NCI-H2107 (cell line): ENCODE measurements at places on chromosomes 2 and 18.

DNA sequence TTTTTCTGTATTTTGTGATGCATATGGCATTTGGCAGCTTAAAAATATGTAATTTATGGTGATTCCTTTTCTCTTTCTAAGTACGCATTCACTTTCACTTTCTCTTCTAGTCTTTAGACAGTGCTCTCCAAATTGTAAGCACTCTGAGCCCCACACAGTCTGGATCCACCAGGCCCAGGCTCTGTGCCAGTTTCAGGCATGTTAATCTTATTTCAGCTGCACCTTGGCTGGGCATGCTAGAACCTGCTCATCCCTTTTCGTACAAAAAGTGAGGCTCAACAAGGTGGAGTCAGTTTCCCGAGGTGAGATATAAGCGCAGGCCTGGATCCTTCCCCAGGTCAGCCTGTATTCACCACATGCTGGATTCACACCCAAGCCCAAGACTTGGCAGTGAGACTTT is 203.9 kb downstream of the MTX2 start:
- peak; percentile 51 for DNase-seq

DNA sequence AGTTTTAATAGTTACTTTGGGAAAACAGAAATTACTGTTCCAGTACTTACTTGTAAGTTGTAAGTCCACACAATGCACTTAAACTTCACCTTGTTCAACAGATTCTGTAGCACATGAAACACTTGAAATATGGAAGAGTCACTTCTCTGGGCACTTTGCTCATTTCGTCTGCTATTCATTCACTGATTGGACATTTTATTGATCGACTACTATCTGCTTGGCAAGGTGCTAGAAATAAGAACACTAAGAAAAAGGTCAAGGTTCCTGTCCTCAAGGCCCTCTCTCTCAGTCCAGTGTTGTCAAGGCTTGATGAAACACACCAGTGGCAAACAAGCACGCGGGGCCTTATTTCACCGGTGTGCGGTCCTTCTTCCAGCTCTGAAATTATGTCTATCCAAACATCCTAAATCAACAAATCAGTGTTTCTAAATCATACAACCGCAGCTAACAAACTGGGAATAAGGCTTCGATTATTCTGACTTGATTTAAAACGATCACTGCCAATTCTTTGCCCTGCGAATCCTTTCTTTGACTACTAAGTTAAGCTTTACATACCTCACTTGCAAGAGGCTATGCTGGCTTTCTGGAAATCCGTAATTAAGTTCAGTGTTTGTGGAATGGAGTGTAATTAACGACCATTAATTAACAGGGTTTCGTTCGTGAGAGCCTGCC is 780 bp upstream of the ITGAV start:
- no peak for DNase-seq

- DNase-seq = no peak
Measured at GRCh38 chr2:63344575-63345284, 243.5 kb downstream of the WDPCP start.

DNA sequence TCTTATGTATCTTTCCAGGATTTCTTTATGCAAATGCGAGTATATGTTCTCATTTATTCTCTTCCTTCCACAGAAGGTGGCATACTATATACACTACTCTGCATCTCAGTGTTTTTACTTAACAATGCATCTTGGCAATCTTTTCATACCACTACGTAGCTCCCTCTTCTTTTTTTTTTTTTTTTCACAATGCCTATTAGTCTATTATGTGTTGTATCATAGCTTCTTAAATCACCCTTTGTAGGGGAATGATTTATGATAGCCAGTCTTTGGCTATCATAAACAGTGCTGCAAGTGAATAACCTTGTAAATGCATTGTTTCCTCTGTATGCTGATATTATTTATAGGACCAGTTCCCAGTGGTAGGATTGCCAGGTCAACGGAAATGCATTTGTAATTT is 204.2 kb downstream of the BABAM2 start:
- DNase-seq = no peak

GRCh38 chr18:1760901-1761300 is 810.4 kb downstream of the METTL4 start:
- no peak for DNase-seq

DNA sequence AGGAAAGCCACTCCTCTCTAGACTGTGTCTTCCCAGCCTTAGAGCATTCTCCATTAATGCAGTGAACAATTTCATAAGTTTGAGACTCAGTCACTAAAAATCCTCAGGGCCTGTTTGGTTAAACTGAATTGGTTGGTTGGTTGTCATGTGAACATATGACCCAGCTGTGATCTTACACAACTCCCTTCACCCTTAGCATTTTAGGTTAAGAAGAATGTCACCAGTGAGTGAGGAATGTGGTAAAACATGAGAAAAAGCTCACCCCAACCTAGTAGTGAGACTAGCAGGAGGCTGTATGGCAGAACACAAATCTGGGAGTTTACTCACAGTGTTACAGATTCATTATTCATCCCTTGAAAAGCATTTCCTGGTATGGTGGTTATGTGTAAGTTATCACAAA is 32.4 kb downstream of the LHCGR start:
- no peak for DNase-seq

DNA sequence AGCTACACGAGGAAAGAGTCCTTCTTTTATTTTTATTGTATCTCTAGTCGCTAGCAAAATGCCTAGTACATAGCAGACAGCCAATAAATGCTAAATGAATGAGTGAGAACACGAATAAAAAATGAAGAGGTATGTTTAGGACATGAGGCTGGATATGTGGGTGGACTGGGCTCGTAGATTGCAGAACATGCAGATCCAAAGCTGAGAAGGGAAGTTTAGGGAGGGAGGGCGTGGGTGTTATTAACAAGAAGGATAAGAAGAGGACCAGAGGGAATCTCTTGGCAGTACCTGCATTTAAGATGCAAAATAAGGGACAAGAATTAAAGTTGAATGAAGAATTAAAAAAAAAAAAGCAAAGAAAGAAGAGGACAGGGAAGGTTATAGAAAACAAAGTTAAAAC is 161.1 kb downstream of the MAP2 start:
- no peak for DNase-seq

DNA sequence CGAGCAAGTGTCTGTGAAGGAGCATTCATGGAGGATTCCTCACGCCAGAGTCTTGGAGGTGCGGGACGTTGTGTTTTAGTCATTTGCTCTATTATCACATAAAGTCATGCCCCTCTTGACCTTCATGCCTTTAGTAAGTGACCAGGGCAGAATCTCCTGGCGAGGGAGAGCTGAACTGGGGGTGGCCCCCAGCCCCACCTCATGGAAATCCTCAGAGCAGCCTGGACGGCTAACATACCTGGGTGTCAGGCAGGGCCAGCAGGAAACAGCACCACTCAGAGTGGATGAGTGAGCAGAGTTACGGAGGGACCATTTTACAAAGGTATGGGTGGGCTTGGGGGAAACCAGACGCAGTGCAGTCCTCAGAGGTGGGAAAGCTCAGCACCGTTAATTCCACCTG is 56.1 kb downstream of the MCFD2 start:
- no peak for DNase-seq

DNA sequence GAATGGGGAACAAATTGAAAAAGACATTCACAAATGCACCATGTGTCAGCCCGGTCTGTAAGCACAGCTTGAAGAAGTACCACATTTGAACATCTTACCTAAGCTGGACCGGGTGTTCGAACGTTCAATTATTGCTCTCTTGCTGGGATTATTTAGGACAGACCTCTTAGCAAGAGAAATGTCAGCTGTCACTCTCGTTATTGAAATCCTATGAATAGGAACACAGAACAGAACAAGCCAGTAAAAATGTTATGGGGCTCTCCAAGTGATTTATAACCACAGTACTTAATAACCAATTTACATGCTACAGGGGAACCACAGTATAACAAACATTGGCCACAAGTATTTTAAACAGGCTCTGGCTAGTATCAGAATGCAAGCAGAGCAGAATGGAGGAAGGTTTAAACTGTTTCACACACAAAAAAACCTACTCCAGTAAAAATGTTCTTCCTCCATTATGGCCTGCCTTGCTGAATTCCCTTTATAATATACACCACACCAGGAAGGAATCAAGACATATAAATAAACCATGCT is 32.5 kb upstream of the ARL5A start:
- no peak for DNase-seq

DNA sequence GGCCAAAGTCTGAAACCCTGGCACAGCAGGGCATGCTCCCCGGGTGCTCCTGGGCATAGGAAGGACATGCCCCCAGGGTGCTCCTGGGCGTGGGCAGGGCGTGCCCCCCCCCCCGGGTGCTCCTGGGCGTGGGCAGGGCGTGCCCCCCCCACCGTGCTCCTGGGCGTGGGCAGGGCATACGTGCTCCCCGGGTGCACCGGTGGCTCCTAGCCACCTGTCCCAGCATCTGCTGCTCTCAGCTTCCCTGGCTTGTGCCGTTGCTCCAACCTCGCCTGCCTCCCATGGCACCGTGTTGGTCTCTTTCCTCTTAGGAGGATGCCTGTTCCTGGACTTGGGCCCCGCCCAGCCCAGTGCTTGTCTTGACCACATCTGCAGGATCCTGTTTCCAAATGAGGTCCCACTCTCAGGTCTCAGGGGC is 95.6 kb upstream of the CTDP1 start:
- no peak for DNase-seq

DNA sequence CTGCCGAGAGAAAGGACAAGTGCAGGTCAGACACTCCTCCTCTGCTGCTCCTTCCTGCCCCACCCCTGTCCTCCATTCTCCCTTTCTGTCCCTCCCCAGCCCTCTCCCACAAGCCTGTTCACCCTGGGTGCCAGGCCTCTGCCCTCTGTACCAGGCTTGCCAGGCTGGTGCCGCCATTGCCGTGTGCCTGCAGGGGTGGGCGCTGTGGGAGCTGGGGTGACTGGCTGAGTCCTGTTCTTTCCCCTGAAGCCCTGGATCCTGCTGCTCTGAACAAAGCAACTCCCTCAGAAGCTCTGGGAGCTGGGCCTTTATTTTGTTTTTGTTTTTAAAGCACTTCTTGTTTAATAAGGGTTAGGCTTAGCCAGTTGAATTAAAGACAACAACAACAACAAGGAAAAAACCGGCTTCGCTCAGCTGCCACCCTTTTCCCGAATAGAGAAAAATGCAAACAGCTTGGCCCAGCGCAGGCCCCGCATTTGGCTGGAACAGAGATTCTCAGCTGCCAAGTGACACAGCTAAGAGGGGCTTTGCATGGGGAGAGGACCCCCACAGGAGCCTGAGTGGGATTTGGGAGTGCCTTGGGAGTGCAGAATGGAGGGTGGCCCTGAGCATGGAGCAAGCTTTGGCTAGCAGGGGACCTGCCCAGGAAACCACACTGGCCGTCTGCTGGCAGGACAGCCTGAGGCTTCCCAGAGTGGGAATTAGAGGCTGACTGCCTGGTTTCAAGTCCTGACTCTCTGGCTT is 9.1 kb downstream of the PCARE start:
- no peak for DNase-seq

GRCh38 chr2:57884281-57884680 is 162.3 kb upstream of the VRK2 start:
- no peak for DNase-seq

GRCh38 chr2:62672601-62673000 is 32.9 kb upstream of the EHBP1 start:
- no peak for DNase-seq

GRCh38 chr18:78418379-78418778 is 561.2 kb upstream of the SALL3 start:
- DNase-seq = no peak

GRCh38 chr18:7855671-7856070 is 288.6 kb downstream of the PTPRM start:
- DNase-seq = no peak

DNA sequence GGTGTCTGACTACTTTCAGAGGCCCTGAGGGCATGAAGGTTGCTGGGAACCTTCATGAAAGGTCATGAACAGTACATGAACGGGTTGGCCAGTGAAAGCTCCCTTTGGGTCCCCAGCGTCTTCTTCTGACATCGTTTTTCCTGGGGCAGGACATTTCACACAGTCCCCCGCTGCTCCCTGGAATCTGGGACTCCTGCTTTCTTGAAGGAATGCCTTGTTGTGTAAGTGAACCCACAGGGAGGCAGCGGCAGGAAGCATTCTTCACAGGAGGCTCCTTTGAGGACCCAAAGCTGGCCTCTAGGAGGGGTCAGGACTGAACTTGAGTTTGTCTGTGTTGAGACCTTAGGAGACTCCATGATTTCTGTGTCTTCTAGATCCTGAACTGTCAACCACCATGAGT is 144.3 kb downstream of the KCNE4 start:
- no peak for DNase-seq

DNA sequence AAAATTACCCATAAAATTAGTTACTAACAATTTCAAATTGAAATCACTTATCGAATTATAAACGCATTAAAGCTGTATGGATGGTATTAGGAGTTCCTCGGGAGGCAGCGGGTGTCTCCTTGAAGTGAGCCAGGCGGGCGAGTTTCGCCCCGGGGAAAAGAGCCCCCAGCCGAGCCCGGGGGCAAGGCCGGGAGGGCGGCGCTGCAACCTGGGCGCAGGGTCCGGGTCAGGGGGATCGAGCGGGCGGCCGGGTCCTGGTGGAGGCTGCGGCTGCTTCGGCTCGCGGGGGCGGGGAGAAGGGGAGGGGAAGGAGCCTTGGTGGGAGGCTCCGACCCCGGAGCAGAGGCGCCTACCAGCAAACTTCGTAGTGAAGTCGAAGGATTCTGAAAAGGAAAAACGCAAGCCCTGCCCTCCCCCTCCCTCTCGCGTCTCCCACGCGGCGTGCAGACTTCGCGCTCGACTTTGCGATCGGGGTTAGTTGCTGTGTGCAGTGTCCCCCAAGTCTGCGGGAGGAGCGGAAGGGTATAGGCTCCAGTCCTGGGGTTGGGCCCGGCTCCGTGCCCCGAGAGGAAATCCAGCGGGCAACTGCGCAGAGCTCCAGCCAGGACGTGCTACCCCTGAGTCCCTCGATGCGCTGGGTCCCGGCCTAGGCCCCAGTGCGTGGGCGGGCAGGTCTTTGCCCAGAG is 140.8 kb downstream of the MEIS1 start:
- no peak for DNase-seq

DNA sequence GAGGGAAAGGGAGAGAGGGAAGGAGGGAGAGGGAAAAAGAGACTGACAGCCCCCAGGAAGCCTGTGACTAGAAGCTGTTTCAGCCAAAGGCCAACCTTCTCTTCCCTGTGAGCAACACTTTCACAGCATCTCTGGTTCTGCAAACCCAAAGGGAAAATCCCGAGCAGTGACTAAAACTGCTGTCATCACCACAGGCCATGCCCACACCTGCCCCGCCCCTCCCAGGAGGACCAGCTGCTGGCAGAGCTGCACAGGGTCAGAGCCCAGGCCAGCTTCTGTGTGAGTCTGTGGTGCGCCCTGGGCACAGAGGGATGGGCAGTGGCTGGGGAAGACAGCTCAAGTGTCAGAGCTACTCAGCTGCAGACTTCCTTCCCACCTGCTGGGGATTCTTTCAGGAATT is 64.9 kb upstream of the OTOS start:
- DNase-seq = no peak
